Foreskin keratinocyte (primary cell): ENCODE measurements at places on chromosomes 7 and 10. TPM values are rescaled to one million over a fixed set of nuclear protein-coding genes. Genes with fewer than 3 reads are reported as not detected.
A peak's percentile ranks its signal among the peaks of the same experiment; 100 is the strongest.

Gene TMEM196
- total RNA-seq, result not detected in 2 replicates

Gene CISD1
- 44.5 and 45.5 TPM in 2 replicates for total RNA-seq

Gene MNX1
- total RNA-seq, result 0.11 TPM in 1 of 2 replicates, not detected in the other

Gene FEZF1
- not detected in 2 replicates for total RNA-seq

Gene ACSM6
- total RNA-seq, result not detected in 2 replicates

Gene NAT16
- not detected in 2 replicates for total RNA-seq

Gene CYP2E1
- total RNA-seq, result 0.18 and 0.27 TPM in 2 replicates

Gene ENKUR
- 0.04 and 0.07 TPM in 2 replicates for total RNA-seq

Gene SEMA3A
- 3.2 and 4.6 TPM in 2 replicates for total RNA-seq

Gene TSPAN15
- 7.3 and 8.9 TPM in 2 replicates for total RNA-seq

Gene ESYT2
- total RNA-seq, result 60.6 and 63.8 TPM in 2 replicates

Gene TMEM139
- total RNA-seq, result 6.7 and 7.6 TPM in 2 replicates

Gene AGAP5
- total RNA-seq, result 2.6 and 3.4 TPM in 2 replicates

DNA sequence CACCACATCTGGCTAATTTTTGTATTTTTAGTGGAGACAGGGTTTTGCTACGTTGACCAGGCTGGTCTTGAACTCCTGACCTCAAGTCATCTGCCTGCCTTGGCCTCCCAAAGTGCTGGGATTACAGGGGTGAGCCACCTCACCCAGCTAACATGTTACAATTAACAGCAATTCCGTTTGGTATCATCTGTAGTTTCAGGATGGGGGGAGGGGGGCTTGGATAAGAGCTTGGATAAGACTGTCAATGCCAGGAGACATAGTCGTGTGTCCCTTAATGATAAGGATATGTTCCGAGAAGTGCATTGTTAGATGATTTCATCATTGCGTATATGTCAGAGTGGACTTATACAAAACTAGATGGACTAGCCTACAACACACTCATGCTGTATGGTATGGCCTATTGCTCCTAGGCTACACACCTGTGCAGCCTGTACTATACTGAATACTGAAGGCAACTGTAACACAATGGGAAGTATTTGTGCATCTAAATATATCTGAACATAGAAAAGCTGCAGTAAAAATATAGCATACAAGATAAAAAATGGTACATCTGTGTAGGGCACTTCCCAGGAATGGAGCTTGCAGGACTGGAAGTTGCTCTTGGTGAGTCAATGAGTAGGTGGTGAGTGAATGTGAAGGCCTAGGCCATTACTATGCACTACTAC lies 103.9 kb upstream of the TNS3 start:
- DNase-seq, result no peak

DNA sequence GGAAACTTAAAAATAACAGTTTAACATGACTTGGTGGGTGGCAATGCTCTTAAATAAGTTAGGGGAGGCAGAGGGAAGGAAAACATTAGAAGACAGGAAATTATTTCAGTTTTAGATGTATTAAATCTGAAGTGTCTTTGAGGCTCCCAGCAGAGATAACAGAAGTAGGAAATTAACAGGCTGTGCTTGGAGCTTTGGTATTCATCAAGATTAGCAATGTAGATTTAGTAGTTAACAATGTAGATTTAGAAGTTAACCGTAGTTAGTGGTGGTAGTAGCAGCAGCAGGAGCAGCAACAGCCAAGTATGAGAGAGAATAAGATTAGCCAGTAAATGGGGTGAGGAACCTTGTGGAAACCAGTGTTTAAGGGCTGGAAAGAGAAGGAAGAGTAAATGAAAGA lies 48.7 kb upstream of the UBN2 start:
- no peak for DNase-seq

DNA sequence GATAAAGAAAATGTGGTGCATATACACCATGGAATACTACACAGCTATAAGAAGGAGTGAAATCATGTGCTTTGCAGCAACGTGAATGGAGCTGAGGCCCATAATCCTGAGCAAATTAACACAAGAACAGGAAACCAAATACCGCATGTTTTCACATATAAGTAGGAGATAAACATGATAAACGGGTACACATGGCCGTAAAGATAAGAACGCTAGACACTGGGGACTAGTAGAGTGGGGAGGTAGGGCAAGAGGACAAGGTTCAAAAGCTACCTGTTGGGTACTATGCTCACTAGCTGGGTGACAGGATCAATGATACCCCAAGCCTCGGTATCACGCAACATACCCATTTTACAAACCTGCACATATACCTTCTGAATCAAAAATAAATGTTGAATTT lies 113.7 kb downstream of the CSTF2T start:
- DNase-seq, result no peak

DNA sequence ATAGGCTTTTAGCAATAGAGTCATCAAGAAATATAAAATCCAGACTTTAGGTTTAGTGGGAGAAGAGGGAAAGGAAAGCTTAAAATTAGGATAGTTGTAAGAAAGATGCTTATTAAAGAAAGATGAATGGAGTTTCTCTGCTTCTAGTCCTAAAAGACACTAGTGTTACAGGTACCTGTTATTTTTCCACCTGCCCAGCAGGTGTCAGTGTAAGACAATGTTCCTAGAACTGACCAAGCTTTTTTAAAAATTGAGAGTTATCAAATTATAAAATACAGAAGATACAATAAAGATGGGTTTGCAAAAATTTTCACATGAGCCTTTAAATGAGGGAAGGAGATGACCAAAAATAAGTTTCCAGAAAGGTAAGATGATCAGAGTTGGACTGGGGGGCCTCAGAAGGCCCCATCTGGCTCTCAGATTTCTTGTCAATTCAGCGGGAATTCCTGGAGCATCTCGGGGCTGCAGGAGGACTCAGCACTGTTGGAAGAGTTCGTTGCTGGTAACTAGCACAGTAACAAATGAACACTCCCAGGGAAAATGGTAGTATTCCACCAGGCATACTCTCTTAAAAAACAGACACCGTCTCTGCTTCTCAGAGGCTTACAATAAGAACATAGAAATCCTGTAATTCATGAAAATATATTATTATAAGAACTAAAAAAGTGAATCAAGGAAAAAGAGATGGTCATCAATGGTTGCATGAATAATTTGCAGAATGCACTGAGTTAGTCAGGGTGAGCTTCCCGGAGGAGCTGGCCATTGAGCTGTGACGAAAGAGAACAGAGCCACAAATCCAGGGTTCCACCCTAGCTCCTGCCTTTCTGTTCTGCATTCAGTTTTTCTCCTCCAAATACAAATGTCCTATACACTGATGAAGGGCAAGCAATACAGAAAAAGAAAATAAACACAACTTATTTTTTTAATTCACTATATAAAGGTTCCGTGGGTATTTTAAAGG lies 71.8 kb upstream of the PIK3CG start:
- no peak for DNase-seq

- DNase-seq, result no peak
These were observed 17.9 kb downstream of the NMT2 start for GRCh38 chr10:15150563-15150962.

GRCh38 chr7:154568346-154568745 lies 434.6 kb downstream of the PAXIP1 start:
- no peak for DNase-seq

DNA sequence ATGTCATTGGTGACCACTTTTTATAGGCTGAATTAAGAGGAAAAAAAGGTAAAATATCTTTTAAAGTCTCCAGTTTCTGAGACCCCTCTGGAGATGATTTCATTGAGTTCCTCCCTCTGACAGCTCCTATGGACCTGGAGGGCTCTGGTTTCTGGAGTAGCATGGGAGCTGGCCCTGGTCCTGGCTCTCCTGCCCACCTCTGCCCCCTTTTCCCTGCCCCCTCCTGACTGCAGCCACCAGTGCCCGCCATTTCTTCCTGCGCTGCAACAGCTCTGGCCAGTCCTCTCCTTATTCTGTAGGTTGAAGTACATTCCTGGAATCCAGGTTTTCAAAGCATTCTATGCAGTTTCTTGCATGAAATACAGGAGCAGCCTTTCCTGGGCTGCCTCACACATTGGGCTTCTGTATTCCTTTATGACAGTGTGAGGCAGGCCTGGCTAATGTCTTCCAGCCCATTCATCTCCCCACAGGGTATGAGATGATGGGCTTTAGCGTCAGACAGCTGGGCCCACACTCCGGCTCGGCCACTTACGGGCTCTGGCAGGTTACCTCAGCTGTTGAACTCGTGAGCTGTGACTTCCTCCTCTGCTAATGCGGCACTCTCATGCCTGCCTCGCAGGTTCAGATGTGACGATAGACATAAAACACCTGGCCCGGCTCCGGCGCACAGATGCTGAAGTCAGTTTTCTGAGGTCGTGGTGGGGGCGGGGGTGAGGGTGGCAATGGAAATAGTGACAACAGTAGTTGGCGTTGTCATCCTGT lies 101.7 kb downstream of the MGMT start:
- no peak for DNase-seq

- peak; percentile 68 for DNase-seq
These were observed 195.4 kb downstream of the SKIDA1 start for GRCh38 chr10:21329995-21330627.

DNA sequence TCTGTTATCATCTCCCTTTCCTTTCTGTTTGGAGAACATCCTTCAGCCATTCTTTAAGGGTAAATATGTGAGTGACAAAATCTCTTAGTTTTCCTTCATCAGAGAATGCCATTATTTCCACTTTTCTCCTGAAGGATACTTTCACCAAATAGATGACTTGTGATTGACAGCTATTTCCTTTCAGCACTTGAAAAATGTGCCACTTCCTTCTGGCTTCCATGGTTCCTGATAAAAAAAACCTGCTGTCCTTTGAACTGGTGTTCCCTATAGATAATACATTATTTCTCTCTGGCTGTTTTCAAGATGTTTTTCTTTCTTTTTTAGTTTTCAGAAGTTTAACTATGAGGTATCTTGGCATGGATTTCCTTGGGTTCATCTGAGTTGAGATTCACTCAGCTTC lies 79.7 kb downstream of the TBXAS1 start:
- no peak for DNase-seq

- DNase-seq, result no peak
These were observed 35.8 kb upstream of the TRIM8 start for GRCh38 chr10:102608487-102608886.

- no peak for DNase-seq
These were observed 105.7 kb upstream of the SHH start for GRCh38 chr7:155917836-155918430.

DNA sequence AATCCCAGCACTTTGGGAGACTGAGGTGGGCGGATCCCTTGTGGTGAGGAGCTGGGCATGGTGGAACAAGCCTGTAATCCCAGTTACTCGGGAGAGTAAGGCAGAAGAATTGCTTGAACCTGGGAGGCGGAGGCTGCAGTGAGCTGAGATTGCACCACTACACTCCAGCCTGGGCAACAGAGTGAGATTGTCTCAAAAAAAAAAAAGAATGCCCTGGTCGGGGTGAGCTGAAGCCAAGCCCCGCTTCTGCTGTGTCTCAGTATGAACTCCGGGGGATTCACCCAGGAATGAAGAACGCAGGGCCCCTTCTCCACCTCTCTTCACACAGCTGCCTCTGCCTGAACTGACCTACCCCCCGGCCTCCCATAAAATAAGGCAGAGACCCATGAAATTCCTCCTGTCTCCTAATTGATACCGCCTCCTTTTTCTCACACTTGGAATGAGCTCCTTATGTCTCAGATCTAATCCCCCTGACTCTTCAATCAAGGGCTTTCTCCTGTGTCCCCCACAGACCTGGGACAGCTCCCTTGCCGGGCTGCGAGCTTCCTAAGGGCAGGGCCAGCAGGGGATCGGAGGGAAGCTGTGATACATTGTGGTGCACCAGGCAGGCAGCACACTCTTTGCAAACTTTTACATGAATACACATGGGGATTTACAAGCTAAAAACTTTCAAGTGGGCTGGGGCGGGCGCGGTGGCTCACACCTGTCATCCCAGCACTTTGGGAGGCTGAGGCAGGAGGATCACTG lies 911 bp upstream of the ZP3 start:
- no peak for DNase-seq

DNA sequence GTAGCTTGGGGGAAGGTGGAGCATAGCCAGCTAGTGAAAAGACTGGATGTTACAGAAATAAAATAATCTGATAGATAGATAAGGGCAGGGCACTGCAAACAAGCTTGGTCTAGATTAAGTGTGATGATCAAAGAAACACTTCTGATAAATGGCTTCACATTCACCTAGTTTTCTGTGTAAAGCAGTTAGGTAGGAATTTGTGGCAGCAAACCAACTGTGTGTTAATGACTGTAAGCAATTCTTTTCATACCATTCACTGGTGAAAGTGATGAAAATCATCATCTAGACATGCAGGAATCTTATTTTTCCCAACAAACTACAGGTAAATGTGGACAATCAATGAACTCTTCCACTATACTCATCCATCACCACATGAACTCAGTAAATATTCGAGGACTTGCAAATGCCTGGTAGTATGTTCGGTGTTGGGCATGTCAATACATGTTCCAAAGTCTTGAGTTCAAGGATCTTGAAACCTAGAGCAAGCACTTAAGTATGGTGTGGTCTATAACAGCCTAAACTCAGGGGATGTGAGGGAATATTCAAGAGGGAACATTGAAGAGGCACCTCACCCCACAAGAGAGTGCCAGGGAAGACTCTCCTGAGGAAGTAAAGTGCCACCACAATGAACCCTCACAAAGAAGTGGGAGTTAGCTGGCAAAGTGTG lies 20.5 kb downstream of the PON3 start:
- peak; percentile 34 for DNase-seq

DNA sequence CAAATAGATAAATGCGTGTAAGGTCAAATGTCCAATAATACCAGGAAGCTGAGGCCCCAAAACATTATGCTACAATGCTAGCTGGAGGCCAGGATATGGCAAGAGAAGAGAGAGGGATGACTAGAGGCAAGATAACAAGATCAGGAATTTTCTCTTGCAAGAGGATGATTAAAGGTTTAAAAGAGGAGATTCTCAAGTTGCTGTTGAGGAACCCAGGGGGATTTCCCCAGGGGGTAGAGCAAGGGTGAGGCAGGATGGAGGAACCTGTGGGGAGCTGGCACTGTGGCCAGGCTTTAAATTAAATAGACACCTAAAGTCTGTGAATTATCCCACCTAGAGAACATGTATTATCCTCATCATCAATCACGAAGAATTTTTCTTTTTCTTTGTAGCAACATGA lies 3.4 kb upstream of the TAS2R60 start:
- DNase-seq, result no peak

DNA sequence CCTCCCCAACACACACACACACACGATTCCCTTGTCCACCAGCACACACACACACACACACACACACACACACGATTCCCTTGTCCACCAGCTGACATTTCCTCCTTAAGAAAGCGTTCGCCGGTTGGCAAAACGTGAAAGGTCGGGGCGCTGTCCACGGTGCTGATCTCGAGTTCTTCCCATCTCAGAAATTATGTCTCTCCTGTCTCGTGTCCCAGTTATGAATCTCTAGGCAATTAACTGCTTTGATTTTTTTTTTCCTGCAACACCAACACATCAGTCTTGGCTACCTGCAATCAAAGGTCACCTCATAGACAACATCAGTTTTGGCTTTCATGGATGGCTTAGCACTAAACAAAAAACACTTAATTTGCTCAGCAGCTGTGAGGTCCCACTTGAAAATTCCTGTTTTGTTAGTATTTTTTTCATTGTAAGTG lies 1.9 kb downstream of the INA start:
- DNase-seq, result peak; percentile 21

DNA sequence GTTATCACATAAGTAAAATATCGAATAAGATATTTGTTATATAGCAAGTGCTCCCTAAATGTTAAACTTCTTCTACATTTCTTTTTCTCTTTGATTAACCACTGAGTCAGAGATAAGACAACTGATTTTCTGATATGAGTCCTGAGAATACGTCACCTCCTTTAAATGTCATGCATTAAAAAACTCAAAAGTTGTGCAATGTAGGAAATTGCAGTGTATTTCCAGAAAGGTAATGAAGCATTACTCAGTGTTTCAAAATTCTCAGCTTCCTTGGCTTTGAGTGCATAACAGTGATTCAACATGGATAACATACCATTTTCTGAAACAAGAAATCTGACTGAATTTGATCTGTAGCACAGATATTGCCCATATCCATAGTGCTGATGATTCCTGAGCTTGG lies 155.8 kb downstream of the BMPER start:
- peak; percentile 78 for DNase-seq
